Neural crest cell (in vitro differentiated cells): ENCODE measurements at places on chromosomes 13 and 19.

GRCh38 chr19:32067685-32068084, 277.7 kb upstream of the ZNF507 start:
- no peak for DNase-seq

- peak; percentile 58 for DNase-seq
Measured at GRCh38 chr19:2168619-2169424, 5.1 kb downstream of the DOT1L start.

DNA sequence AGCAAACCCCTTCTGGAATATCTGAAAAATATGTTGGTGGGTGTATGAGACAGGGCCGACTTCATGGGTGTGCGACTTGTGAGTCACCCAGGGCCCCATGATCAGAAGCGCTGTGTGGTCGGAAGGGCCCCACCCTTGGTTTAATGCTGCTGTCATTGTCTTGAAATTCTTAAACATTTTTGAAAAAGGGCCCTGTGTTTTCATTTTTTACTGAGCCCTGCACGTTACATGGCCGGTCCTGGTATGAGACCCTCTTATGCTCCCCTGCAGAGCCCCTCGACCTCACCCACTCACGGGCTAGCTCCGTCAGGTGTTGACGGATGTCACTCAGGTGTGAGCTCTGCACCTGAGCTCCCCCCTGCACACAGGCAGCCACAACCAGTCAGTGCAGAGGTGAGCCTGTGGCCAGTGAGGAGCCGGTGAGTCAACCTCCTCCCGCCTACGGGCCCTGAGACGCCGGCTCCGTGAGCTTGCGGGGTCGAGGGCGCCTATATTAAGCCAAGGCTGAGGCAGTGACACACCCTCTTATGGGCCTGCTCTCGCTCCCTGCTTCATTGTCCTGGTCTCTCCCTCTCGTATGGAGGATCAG, 27.7 kb downstream of the GADD45B start:
- no peak for DNase-seq

- DNase-seq, result no peak
Measured at GRCh38 chr13:110914081-110914330, 863 bp downstream of the ANKRD10 start.

GRCh38 chr13:51347099-51347498, 7.6 kb downstream of the SERPINE3 start:
- DNase-seq, result no peak

GRCh38 chr19:3053218-3053621, 9.1 kb downstream of the TLE5 start:
- no peak for DNase-seq

GRCh38 chr13:76533251-76533650, 353.0 kb downstream of the KCTD12 start:
- no peak for DNase-seq

DNA sequence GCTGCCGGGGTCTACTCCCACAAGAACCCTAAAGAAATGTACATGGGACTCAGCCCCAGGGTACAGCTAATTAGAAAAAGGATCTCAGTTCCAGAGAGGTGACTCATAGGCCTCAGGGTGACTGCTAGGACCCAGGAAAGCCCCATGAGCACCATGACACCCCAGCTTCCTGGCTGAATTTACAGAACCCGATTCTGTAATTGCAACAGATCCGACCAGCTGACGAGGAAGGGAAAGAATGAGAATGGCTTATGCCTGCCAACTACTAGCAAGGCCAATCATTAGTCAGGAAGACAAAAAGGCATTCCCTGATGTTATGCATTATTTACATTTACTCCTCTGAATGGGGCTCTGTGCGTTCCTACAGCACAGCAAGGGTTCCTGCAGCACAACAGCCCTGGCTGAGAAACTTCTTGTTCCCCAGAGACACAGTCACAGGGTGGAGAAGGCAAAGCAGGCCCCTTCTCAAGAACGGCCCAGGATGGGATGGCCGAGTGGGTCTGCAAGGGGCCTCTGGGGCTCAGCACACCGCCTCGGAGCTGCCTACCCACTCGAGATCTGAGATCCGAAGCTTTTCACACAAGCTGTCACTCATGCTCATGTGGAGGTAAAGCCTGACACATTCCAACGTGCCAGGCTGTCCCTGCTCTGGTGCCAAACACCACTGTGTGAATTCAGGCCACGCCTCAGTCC, 27.2 kb downstream of the PBX4 start:
- DNase-seq, result no peak

DNA sequence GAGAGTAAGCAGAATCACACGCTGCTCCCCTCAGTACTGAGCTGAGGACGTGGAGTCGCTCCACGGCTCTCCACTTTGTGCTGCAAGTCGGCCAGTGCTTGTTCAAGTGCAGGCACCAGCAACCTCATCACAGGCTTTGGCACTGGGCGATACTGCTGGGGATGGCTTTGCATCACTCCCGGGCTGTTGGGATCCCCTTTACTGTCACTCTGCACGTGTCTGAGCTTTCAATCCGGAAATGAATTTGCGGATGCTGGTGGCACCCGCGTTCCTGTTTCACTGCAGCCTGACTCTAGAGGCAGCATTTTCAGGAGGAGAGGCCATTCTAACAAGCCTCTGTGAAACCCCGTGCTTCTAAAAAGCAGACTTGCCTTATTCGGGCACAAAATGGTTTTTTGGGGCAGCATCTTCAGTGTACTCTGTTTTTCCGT, 19.1 kb downstream of the SMARCA4 start:
- no peak for DNase-seq

DNA sequence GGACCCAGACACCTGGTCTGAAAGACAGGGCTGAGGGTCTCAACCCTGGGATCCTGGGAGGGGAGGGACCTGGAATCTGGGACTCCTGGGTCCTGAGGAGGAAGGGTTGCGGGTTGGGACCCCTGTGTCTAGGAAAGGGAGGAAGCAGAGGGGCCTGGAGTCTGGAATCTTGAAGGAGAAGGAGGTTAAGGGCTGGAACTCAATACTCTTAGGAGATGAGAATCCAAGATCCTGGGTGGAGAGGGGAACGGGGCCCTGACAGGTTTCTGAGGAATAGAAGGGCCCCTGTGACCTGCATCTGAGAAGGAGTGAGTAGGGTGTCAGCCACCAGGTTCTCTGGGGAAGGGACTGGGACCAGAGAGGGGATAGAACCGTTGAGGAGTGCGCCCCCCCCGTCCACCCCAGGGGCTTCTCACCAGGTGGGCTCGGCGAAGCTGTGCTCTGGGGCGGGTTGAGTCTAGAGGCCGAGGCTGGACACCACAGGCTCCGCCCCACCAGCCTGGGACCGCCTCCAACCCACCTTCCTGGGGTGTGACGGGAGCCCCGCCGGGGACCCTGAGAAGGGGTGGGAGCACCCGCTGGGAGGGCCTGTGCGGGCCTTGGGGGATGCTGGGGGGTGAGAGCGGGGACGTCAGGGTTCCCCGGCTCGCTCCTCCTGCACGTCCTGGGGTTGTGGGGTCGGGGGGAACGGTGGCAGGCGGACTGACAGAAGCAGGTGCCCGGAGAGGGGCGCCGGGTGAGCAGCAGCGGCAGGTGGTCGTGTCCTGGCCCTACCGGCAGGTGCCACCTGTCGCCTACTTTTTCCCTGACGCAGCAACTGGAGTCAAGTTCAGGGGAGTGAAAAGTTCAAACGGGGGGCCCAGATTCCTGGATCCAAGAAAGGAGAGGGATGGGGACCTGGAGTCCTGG, at the start of gene MAMSTR:
TSS of gene MAMSTR (minus strand) at position 463 of the 909 bp plus-strand sequence. CDS start 694 bp downstream, outside the sequence.
- DNase-seq, result no peak

DNA sequence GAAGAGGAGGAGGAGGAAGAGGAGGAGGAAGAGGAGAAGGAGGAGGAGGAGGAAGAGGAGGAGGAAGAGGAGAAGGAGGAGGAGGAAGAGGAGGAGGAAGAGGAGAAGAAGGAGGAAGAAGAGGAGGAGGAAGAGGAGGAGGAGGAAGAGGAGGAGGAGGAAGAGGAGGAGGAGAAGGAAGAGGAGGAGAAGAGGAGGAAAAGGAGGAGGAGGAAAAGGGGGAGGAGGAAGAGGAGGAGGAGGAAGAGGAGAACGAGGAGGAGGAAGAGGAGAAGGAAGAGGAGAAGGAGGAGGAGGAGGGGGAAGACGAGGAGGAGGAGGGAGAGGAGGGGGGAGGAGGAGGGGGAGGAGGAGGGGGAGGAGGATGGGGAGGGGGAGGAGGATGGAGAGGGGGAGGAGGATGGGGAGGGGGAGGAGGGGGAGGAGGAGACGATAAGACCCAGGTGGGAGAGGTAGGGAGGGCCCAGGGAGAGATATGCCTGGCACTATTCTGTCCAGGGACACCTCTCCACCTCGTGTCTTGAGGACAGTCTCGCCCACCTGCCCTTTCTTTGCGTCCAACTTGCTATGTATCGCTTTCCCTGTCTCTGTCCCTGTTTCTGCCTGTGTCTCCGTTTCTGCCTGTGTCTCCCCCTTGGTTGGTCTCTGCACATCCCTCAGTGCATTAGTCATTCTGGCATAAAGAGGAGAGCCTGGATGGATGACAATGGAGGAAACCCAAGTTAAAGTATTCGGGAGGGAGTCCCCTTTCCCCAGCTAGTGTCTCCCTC, 7.1 kb upstream of the KLK5 start:
- no peak for DNase-seq

DNA sequence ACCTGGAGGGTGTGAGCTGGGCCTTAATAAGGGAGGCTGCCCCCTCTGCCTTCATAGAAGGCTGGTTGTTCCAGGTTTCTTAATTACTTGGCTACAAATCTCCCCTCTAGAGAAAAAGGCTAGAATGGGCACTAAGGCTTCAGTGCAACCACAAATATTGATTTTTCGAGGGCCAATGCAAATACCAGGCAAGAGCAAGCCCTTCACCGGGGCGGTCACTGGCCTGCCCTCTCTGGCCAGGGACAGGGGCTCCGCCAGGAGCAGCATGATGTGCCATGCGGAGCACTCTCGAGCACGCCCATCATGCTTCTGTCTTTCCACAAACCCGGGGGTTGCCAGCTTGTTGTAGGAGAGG, 127.8 kb upstream of the SPACA7 start:
- no peak for DNase-seq

DNA sequence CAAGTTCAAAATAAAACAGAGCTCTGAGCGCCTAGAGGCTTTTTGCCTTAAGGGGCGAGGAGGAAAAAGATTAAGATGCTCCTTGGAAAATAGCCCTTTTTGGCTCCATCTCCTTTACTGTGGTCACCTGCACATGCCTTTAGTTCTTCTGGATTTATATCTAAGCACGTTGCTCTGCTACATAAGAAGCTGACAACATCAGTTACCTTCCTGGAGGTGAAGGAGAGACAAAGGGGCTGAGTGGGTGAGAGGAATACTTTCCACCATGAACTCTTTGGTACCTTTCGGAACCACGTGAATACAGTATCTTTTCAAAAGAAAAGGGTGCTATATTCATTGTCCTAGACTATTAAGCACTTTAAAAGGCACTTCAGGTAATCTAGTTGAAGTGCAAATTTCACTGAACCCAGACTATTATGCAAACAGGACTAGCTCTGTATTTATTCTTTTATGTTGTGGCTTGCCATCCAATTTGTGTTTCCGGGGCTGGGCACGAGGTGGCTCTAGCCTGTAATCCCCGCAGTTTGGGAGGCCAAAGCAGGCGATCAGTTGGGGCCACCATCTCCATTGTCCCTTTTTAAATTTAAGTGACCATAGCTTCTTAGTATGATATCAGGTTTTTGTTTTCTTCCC, 201.5 kb downstream of the TM9SF2 start:
- DNase-seq, result no peak
